Heart left ventricle (tissue), 16 donors: ENCODE measurements at places on chromosomes 2 and 18.

- no peaks in the 10 kb centered on the region for H3K36me3 ChIP-seq
- H3K4me3 ChIP-seq: no peak overlapping the region
- peak overlapping the region; percentile 71 for H3K27ac ChIP-seq
- no peaks in the 10 kb centered on the region for H3K27me3 ChIP-seq
Observed at GRCh38 chr2:128752691-128753263, 434.1 kb upstream of the HS6ST1 start.

DNA sequence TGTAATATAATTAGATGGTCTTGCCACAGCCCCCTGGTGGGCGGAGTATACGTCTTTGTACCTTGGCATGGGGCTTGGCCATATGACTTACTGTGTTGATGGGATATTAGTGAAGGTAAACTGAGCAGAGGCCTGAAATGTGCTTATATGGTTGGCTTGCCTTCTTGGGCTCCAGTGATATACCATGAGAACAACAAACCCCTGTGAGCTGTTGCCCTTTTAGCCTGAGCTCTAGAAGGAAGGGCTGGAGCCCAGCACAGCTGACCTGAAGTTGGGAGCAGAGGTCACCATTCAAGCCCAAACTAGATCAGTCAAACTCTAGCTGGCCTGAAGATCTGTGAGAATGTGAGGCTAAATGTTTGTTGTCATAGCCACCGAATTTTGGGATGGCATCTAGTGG, 75.2 kb upstream of the CD302 start:
- no peak for DNase-seq
- no peak overlapping the region for H3K4me3 ChIP-seq
- H3K4me1 ChIP-seq: no peaks in the 10 kb centered on the region
- H3K27ac ChIP-seq: no peak overlapping the region

- H3K27ac ChIP-seq: no peak overlapping the region
- no peaks in the 10 kb centered on the region for H3K27me3 ChIP-seq
- H3K4me3 ChIP-seq: no peak overlapping the region
- no peaks in the 10 kb centered on the region for H3K4me1 ChIP-seq
- no peak for DNase-seq
Observed at GRCh38 chr2:9649261-9649660, 18.5 kb upstream of the YWHAQ start.

DNA sequence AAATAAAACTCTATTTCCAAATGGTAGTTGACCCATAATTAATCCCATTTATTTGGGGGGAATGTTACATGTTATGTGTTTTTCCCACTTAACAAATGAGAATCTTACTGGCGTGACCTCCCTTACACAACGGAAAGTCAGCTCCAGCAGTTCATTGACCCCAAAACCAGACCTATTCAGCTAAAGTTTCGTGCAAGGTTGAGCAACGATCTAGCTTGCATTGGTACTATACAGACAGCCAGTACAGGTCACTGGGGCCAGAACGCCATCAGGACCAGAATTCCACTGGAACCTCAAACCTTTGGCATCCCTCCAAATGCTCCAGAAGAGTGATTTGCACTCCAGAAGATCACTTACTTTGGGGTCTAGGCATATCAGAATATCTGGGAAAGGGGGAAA, 6.8 kb upstream of the CTAGE1 start:
- H3K27ac ChIP-seq: no peak overlapping the region
- no peaks in the 10 kb centered on the region for H3K36me3 ChIP-seq
- no peaks in the 10 kb centered on the region for H3K27me3 ChIP-seq
- no peak for DNase-seq

DNA sequence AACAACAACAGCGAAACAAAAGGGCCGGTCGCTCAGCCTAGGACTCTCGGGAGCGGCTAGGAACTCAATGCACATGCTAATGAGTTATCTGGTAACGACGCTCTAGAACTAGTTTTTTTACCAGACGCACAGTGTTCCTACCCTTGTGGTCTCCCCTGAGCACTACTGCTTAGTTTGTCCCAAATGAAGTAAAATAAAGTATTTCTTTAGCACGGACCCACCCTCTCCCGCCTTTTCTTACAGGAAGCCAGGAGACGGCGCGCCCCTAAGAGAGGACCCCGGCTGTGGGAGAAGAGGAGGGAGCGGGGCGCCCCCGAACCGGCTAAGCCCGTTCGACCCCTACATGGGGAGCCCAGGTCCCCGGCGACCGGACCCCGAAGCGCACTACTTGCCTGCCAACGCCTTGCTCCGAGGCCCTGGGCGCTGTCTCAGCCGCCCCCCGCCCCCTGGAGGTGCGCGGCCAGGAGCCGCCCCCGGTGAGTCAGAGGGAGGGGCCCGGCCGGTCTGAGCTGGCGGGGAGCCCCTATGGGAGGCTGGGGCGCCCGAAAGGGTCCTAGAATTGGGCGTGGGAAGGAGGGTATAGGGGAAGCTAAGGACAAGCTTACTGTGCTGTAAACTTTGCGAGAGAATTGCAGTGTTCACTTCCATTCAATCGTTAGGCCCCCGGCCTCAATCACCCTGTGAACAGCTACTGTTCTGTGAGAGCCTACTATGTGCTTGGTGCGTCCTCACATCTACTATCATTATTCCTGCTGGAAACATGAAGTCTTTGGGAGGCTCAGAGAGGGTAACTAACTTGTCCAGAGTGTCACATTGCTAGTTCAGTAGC, 3.6 kb upstream of the CAPG start:
- peaks cover 11% of the 10 kb centered on the region for H3K27me3 ChIP-seq
- no peaks in the 10 kb centered on the region for H3K36me3 ChIP-seq
- peaks cover 8% of the 10 kb centered on the region for H3K4me1 ChIP-seq
- H3K4me3 ChIP-seq: peak overlapping the region; percentile 61

DNA sequence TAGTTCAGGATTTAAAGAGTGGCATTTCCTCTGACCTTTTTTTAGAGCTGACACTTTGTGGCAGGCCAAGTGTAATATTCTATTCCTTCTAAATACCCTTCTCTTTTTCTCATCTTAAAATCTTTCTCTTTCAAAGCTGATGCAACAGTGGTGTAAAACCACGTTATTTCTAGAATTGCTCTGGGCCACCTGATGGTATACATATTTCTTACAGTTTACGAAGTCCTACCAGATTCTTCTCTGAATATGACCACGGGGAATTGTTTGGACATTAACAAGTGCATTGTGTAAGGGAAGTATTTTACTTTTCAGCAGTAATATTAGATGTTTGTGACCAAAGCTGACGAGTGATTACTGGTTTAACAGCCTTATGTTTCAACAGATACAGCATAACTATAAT, 109.9 kb downstream of the PTPRM start:
- no peaks in the 10 kb centered on the region for H3K36me3 ChIP-seq
- peaks cover 78% of the 10 kb centered on the region for H3K4me1 ChIP-seq
- H3K27ac ChIP-seq: peak overlapping the region; percentile 49
- H3K4me3 ChIP-seq: no peak overlapping the region
- no peaks in the 10 kb centered on the region for H3K27me3 ChIP-seq

GRCh38 chr18:10544093-10544748, 18.4 kb downstream of the NAPG start:
- H3K4me1 ChIP-seq: no peaks in the 10 kb centered on the region
- peak overlapping the region; percentile 7 for H3K27ac ChIP-seq
- DNase-seq: peak; percentile 48
- H3K4me3 ChIP-seq: no peak overlapping the region
- no peaks in the 10 kb centered on the region for H3K27me3 ChIP-seq

DNA sequence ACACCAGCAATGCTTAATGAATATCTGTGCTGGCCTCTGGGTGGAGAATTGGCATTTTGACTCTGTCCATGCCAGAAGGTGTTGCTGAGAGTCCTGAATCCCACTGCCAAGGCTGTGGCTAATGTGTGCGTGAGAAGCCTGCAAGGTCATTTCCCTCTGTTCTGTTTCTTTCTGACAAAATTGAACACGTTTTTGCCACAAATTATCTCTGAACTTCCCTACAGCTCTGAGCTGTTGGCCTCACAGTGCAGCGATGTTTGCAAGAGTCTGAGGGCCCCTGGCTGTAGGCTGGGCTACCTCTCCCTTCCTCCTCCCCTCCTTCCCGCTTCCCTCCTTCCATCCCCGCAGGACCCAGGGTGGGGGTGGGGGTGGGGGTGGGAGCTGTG, 154.1 kb upstream of the HS6ST1 start:
- DNase-seq: no peak
- H3K36me3 ChIP-seq: no peaks in the 10 kb centered on the region
- no peak overlapping the region for H3K4me3 ChIP-seq
- H3K27ac ChIP-seq: no peak overlapping the region
- no peaks in the 10 kb centered on the region for H3K27me3 ChIP-seq

DNA sequence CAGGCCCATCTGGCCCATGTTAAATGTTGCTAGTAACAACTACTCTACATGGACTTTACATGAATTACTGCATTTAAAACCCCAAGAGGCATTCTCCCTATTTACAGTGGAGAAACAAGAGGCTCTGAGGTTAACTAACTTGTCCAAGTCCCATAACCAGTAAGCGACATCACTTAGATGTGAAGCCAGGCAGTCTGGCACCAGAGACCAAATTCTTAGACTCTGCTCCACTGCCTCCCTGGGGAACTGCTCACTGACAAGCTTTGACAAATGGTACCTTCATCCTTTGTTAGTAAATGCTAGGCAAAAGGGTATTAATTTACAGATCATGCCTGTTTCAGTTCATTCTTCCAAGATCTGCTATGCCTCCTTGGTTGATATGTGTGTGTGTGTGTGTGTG, 124.8 kb downstream of the AFF3 start:
- H3K27ac ChIP-seq: no peak overlapping the region
- H3K4me1 ChIP-seq: no peaks in the 10 kb centered on the region
- no peaks in the 10 kb centered on the region for H3K36me3 ChIP-seq
- DNase-seq: no peak
- H3K27me3 ChIP-seq: no peaks in the 10 kb centered on the region
- H3K4me3 ChIP-seq: no peak overlapping the region

- no peak for DNase-seq
- H3K4me1 ChIP-seq: no peaks in the 10 kb centered on the region
Observed at GRCh38 chr2:204046145-204046544, 109.6 kb downstream of the ICOS start.

GRCh38 chr2:27041752-27042151, 9.0 kb downstream of the TMEM214 start:
- H3K27ac ChIP-seq: no peak overlapping the region
- H3K27me3 ChIP-seq: no peaks in the 10 kb centered on the region
- H3K4me1 ChIP-seq: no peaks in the 10 kb centered on the region
- H3K36me3 ChIP-seq: peaks cover 64% of the 10 kb centered on the region
- peak; percentile 19 for DNase-seq

DNA sequence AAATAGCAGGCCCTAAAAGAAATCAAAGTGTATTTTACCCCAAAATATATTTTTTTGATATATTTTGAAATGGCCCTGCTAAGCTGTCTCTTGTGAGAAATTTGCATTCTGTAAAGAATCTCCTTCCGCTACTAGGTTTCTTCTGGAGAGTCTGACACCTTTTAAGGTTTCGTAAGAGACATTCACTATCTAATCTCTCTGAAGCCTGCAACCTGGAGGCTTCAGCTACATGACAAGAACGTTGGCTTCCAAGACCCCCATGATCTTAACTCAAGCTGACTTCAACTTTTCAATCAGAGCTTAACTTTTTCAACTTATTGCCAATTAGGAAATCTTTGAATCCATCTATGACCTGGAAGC, 1894.9 kb upstream of the LRRTM1 start:
- DNase-seq: no peak
- H3K4me1 ChIP-seq: no peaks in the 10 kb centered on the region
- H3K4me3 ChIP-seq: no peak overlapping the region

DNA sequence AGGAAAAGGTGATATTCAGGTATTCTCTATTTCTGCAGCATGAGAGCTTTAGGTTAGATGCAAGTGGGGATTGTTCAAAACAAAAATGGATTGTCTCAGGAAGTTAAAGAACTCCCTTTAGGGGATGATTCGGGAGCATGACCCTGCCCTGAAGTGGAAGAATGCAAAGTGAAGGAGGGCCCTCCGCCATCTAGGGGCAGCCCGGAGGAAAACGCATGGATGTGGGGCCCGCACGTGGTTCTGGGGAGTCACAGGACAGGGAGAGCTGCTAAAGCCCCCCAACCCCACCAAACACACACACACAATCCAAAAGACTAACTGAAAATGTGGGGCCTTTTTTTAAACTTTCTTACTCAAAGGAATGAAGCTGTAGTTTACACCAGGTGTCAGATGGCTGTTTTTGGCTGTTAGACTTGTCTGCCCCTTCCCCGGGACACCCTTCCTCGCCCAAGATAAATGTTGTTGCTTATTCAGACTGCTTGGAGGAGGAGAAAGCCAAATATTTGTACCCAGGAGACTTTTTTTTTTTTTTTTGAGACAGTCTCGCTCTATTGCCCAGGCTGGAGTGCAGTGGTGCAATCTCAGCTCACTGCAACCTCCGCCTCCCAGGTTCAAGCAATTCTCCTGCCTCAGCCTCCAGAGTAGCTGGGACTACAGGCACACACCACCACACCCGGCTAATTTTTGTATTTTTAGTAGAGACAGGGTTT, 78.8 kb downstream of the HNRNPLL start:
- no peak for DNase-seq
- H3K4me3 ChIP-seq: no peak overlapping the region
- no peak overlapping the region for H3K27ac ChIP-seq
- H3K4me1 ChIP-seq: no peaks in the 10 kb centered on the region
- H3K27me3 ChIP-seq: no peaks in the 10 kb centered on the region

GRCh38 chr2:211982162-211982561, 556.4 kb downstream of the ERBB4 start:
- H3K4me1 ChIP-seq: no peaks in the 10 kb centered on the region
- no peak overlapping the region for H3K4me3 ChIP-seq
- H3K36me3 ChIP-seq: no peaks in the 10 kb centered on the region
- no peaks in the 10 kb centered on the region for H3K27me3 ChIP-seq
- H3K27ac ChIP-seq: no peak overlapping the region

- no peaks in the 10 kb centered on the region for H3K27me3 ChIP-seq
- DNase-seq: no peak
- no peak overlapping the region for H3K27ac ChIP-seq
- no peak overlapping the region for H3K4me3 ChIP-seq
- peaks cover 14% of the 10 kb centered on the region for H3K4me1 ChIP-seq
Observed at GRCh38 chr2:24724111-24724775, 68.9 kb downstream of the PTRHD1 start.

- peaks cover 2% of the 10 kb centered on the region for H3K4me1 ChIP-seq
- no peak for DNase-seq
- no peaks in the 10 kb centered on the region for H3K36me3 ChIP-seq
- no peak overlapping the region for H3K27ac ChIP-seq
- H3K27me3 ChIP-seq: no peaks in the 10 kb centered on the region
- no peak overlapping the region for H3K4me3 ChIP-seq
Observed at GRCh38 chr2:152449578-152449977, 114.6 kb downstream of the FMNL2 start.

GRCh38 chr2:84526562-84526961, 10.3 kb downstream of the DNAH6 start:
- H3K4me3 ChIP-seq: no peak overlapping the region
- H3K4me1 ChIP-seq: no peaks in the 10 kb centered on the region
- no peaks in the 10 kb centered on the region for H3K27me3 ChIP-seq
- DNase-seq: no peak
- H3K36me3 ChIP-seq: no peaks in the 10 kb centered on the region
- no peak overlapping the region for H3K27ac ChIP-seq

DNA sequence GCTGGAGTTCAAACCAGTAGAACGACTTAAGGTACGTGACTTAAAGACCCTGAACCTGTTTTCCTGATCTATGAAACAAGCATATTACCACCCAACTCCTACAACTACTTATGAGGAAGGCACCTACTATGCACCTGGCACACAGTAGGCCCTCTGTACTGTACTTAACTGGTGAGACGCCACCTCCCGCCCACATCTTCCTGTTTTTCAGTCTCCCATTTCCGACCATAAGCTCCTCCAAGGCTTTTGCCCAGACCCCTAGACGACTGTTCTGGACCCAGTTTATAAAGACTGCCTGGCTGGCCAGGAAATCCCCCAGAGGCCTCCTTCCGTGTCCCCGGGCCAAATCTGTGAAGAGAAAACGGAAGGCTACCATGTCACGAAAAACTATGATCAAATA, 1.5 kb downstream of the GALNT14 start:
- peaks cover 6% of the 10 kb centered on the region for H3K4me1 ChIP-seq
- H3K4me3 ChIP-seq: no peak overlapping the region
- H3K36me3 ChIP-seq: no peaks in the 10 kb centered on the region
- DNase-seq: no peak
- peaks cover 9% of the 10 kb centered on the region for H3K27me3 ChIP-seq
- no peak overlapping the region for H3K27ac ChIP-seq
